Placental pericyte (primary cell): ENCODE measurements at places on chromosomes 12 and 14. TPM values are rescaled to one million over a fixed set of nuclear protein-coding genes. Genes with fewer than 3 reads are reported as not detected.

Gene CCDC38
- under 0.01 TPM in 1 of 2 replicates, not detected in the other for total RNA-seq

Gene RASSF9
- 0.14 TPM in 1 of 2 replicates, not detected in the other for total RNA-seq

Gene ALDH1L2
- total RNA-seq: 30.5 and 52.5 TPM in 2 replicates

Gene LHX5
- not detected in 2 replicates for total RNA-seq

Gene CNTN1
- total RNA-seq: 0.43 TPM in 1 of 2 replicates, not detected in the other

Gene INHBC
- not detected in 2 replicates for total RNA-seq

Gene SERPINA5
- total RNA-seq: not detected in 2 replicates

Gene CRACR2A
- total RNA-seq: 2.2 and 9.9 TPM in 2 replicates

Gene NGB
- not detected in 2 replicates for total RNA-seq

Gene COCH
- 0.22 and 4.0 TPM in 2 replicates for total RNA-seq

Gene LIN7A
- 0.57 and 5.9 TPM in 2 replicates for total RNA-seq

Gene ARMH4
- total RNA-seq: 0.66 and 1.9 TPM in 2 replicates

Gene CPNE6
- total RNA-seq: under 0.01 TPM in 1 of 2 replicates, not detected in the other

Gene LUM
- 151 and 1,377 TPM in 2 replicates for total RNA-seq

Gene SIVA1
- total RNA-seq: 59.5 and 89.2 TPM in 2 replicates
